ENCODE measurements at places on chromosomes 3 and 15.

- no peak for DNase-seq
These were observed 2.8 kb downstream of the PLSCR2 start for GRCh38 chr3:146466604-146467003.

- DNase-seq, result no peak
These were observed 284.1 kb downstream of the FHIT start for GRCh38 chr3:60967141-60967540.

DNA sequence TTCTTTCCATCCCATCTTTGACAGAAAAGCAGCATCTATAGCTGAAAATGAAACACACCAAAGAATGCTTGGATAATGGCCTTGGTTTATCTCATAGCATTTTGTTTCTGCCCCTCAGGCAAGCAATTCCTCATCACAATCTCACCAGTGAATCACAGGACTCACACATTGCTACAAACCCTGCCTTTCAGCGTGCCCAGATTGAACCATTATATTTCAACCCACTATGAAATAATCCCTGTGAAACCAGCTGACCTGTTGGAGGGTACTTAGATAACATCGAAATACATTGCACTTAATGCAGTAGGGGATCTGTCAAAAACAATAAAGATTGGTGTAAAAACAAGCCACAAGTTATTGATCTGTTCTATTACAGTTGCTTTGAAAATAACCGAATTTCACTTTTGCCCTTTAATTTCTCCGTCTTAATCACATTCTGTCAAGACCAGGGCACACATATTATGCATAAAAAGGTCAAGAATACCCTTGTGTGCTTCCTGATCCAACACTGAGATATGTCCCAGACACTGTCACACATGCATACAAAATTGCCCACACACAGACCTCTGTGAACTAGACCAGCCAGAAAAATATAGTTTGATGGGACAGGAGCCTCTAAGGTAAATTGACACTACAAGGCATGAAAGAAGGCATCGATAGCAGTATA, 839.8 kb downstream of the NTRK3 start:
- DNase-seq, result no peak

GRCh38 chr3:39937315-39937714, 127.9 kb downstream of the MYRIP start:
- DNase-seq, result no peak

DNA sequence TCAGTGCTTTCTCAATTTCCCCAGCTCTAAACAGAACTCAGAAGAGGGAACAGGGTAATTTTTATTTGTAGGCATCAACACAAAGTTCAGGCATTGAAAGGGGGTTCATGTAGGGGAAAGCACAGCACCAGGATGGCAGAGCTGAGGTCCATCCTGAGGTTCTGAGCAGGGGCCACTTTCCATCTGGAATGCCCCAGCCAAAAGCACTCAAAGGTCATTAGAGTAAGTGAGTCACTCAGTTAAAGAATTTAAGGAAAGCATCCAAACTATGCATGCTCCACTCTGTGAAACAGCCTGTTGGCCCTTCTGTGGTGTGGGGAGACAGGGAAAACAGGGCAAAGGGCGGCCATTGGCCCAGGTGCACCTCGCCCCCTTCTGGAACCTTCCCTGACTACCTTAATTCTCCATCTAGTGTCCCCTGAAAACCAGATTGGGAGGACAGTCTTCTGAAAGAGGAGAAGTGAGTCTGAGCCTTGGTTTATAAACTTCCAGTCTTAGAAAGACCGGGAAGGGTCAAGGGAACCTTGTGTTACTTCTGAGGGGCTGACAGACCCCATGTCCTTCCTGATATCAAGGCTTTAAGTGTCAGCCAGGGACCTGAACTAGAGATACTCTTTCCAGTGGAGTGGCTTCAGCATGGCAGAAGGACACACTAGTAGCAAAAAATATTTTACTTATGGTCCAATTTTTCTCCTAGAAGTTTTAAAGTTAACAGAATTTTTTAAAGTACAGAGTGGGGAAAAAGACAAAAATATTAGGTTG, 133.3 kb downstream of the MYLK start:
- no peak for DNase-seq

DNA sequence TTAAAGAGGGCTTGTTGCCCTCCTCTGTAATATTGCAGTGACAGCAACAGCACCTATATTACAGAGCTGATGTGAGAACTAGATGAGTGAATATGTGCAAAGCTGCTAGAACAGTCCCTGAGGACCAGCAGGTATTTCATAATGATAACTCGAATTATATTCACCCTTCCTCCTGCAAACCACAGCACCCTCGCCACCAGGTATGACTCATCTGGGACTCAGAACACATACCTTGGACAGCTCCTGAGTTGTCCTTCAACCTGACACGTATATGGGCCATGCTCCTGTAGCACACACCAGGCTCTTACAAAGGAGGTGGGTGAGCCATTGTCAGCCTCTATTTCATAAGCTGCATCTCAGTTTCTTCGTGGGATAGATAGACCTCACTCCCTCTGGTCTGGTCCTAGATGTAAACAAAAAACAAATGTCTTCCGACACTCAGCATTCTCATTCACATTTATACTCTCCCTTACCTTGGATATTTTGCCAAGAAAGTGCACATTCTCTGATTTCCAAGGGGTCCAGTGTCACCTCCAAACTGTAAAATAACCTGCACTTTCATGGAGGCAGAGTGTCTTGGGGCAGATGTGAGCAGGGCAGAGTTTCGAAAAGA, 124.5 kb downstream of the TLE3 start:
- DNase-seq, result no peak

- DNase-seq, result no peak
These were observed 122.0 kb downstream of the KLF13 start for GRCh38 chr15:31448635-31448979.

DNA sequence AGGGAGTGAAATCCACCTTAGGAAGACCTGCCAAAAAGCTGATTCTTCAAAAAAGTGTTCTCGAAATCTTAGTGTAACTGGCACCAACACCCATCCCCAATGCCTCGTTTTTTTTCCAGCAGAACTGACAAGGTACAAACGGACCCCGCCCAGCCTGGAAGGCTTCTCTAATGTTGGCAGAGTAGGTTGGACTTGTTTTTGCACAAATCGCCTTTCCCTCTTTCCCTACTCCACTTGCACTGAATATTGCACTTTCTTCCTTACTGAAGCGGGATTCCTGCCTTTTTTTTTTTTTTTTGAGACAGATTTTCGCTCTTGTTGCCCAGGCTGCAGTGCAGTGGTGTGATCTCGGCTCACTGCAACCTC, 544 bp upstream of the TIMMDC1 start:
- DNase-seq, result no peak

GRCh38 chr3:195042743-195043606, 228.0 kb downstream of the XXYLT1 start:
- no peak for DNase-seq
